ENCODE measurements at places on chromosomes 6 and 20.

DNA sequence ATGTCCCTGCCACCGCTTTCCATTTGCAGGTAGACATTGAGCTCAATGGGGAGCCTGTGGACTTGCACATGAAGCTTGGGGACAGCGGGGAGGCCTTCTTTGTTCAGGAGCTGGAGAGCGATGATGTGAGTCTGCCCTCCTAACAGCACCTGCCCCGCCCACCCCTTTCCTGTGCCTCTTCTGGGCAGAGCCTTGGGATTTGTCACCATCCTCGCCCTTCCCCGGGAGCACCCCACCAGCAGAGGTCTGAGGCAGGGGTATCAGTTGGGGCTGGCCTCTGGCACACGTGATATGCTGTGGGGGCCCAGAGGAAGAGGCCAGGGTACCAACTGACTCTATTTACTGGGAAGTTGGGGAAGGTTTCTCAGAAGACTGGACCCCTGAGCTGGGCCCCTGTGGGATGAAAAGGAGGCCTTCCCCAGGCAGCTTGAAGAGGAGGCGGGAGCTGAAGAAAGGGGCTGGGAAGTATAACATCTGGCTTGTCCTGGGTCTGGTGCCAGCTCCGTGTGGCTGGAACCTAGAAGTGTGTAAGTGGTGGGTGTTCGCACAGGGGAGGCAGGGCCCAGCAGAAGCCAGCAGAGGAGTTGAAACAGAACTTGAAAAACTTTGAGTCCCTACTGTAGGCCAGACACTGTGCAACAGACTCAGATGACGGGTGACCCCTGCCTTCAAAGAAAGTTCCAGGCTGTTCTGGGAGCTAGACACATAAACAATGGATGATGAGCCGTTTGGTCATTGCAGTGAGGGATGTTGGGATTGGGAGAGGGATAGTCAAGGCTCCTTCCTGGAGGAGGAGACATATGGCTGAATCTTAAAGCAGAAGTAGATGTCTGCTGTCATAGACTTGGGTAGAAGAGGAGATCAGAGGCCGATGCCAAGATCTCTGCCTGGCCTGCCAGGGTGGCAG lies 7.2 kb downstream of the LPIN3 start:
- no peak for DNase-seq

DNA sequence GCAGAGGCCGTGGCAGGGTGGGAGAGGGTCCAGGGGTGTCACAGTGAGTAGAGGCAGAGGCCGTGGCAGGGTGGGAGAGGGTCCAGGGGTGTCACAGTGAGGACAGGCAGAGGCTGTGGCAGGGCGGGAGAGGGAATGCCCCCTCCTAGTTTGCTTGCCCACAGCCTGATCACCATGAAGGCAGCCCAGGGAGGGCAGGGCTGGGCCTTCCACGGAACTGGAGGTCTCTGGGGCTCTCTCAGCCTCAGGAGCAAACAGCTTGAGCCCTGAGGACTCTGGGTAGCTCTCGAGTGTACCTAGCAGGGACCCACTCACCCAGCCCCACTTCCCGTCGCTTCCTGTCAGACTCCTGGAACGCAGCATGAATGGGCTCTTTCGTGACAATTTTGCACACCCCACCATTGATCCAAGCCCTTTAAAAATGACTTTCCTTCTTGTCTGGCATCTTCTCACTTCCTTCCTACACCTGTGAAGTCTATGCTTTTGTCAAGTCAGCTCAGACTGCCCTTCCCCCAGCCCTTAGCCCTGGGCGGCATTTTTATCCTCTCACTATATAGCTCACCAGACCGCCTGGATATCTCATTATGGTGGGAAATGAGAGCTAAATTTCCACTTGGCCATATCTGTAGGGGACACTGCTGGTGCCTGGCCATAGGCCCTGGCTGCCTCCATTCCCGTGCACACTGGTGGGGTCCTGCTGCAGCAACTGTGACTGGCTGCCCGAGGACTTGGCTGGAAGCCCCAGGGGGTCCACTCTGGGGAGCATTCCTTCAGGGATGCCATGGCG lies 140.3 kb downstream of the CDC5L start:
- DNase-seq = no peak

DNA sequence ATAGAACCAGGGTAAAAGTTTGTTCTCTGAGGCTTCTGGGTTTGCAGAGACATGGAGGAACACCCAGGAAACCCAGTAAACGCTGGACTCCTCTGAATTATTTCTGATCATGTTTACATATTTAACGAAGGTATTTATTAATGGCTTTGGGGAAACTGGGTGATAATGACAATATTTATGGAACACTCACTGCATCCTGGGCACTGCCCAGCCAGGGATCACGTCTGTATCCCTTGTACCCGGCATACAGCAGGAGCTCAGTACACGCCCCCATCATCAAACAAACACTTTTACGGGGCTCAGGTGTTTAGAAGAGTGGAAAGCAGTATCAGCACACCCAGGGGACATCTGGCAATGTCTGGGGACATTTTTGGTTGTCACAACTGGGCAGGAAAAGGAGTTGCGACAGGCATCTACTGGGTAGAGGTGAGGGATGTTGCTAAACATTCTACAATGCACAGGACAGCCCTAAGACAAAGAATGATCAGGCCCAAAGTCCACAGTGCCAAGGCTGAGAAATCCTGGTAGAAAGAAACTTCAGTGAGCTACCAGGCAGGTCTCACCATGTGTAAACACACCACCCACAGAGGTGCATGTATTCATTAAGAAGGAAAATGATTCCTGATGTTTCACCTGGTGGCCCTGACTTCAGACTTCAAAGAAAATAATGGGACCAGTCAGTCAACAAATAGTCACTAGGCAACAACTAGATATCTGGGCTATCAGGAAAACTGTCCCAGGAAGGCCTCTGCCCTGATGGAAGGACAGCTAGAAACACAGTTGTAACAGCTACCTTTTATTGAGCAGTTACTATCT lies 35.3 kb downstream of the ZMYND8 start:
- DNase-seq = no peak

GRCh38 chr6:39791850-39792539 lies at the start of gene DAAM2:
DAAM2 (plus strand) TSS chr6:39792376; CDS start chr6:39856303, 63,927 bp downstream.
- no peak for DNase-seq

DNA sequence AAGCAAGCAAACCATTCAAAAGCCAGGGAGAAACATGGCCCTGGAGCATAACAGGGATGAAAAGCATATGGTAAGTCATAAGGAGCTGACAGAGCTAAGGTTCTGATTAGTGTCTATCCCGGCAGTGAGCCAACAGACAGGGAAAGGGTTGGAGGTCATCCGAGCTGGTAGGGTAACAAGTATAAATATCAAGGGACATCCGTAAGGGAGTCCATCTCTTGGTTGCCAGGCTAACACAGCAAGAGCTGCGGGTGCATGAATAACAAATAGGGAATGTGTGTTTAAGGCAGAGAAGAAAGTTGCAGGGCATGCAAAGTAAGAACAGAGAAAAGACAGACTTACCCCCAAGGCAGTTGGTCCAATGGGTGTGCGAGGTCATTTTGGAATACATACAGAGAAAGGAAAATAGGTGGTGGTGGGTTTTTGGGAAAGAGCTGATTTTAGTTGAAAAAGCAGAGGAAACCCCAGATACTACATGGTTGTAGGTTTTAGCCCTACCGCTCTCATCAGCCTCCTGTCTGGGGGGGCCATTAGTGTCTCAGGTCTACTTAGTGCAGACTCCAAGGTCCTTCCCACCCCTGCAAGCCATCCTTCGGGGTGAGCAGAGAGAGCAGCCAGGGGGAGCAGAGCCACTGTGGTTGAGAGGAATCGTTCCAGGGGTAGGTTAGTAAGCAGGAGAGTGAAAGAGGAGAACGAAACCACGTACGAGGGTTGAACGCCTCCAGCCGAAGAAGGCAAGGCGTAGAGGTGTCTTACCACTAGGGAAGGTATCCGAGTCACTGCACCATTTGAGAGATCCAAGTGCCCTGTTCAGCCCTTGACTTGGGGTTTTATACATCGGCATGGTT lies at the start of gene ERVFRD-1:
ERVFRD-1 (minus strand) TSS at position 805 of the 848 bp plus-strand sequence. CDS start 6,415 bp downstream, outside the sequence.
- DNase-seq = no peak

- DNase-seq = no peak
Observed at GRCh38 chr6:43283905-43284304, 14.2 kb upstream of the SLC22A7 start.

DNA sequence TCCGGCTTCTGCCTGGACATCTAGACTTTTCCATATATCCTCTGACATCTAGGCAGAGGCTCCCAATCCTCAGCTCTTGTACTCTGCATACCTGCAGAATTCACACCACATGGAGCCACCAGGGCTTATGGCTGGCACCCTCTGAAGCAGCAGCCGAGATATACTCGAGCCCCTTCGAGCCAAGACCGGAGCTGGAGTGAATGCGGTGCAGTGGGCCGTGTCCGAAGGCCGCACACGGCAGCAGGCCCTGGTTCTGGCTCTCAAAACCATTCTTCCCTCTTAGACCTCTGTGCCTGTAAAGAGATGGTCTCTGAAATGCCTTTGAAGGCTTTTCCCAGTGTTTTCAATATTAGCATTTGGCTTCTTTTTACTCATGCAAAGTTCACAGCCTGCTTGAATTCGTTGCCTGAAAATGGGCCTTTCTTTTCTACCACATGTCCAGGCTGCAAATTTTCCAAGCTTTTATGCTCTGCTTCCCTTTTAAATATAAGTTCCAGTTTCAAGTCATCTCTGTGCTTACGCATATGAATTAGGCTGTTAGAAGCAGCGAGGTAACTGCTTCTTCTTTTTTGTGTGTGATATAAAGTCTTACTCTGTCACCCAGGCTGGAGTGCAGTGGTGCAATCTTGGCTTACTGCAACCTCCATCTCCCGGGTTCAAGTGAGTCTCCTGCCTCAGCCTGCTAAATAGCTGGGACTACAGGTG lies 3.8 kb upstream of the SIRPB1 start:
- no peak for DNase-seq

DNA sequence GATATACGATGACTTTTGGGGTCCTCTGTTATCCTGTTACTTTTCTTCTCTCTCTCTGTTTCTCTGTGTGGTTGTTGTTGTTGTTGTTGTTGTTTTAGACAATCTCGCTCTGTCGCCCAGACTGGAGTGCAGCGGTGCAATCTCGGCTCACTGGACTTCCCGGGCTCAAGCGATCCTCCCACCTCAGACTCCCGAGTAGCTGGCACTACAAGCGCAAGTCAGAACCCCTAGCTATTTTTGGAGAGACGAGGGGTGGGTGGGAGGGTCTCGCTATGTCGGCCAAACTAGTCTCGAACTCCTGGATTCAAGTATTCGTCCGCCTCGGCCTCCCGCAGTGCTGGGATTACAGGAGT lies 19.1 kb upstream of the ABT1 start:
- DNase-seq = no peak

DNA sequence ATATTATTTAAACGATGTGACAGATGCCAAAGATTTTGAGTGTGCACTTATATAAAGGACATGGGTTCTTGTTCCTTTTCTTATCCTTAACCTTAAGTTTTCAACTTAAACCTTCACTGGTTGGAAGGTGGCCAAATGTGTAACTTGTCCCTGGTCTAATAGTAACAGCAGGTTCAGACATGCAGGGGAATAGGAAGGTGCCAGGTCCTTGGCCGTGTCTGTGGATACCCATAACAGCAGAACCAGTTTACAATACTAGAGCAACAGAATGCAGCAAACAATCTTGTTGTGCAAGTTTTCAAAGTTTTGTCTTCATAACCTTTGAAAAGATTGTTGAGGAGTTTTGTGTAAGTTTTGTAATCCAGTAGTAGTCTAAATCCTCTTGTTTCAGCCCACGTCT lies 4.4 kb downstream of the MYB start:
- DNase-seq = no peak

GRCh38 chr20:62984666-62985443 lies 21.9 kb downstream of the BHLHE23 start:
- DNase-seq = no peak

DNA sequence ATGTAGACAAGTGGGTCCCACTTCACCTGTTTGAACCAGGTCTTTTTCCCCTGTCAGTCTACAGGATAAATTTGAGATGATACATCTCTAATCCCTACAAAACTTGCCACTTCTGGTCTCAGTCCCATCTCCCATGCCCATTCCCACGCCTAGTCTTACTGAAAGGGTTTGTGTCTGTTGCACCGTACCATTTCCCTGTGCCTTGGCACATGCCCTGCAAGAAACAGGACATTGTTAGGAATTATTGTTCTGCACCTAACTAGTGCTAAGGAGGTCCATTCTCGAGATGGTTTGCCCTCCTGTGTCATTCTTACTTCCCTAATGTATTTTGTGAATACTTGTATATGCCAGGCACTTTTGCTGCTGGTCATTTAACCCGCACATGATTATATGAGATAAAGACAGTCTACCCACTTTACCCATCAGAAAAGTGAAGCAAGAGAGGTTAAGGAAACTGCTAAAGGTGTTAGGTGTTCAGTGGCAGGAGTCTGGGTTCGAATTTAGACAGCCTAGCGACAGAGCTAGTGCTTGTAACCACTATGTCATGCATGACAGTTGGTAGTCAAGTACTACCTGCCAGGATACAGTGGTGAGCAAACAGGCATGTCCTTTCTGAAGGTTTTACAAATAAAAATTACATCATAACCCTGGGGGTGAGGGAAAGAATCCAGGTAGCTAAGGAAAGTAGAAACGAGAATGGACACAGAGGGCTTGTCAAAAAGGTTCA lies 12.7 kb downstream of the FAM217A start:
- DNase-seq = no peak

DNA sequence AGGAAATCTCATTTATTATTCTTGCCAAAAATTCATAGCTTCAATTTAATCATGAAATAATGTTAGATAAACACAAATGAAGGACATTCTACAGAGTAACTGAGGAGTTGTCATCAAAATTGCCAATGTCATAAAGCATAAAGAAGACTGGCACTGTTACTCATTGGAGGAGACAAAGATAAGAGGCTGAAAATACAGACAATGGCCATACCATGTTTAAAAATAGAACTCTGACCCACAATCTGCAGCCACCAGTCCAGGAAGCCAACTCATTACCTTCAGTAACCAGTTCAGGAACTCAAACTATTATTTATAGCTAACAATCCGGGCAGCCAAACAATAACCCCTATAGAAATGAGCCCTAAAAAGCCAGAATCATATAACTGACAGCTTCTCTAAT lies 795.6 kb downstream of the TENT5A start:
- no peak for DNase-seq

DNA sequence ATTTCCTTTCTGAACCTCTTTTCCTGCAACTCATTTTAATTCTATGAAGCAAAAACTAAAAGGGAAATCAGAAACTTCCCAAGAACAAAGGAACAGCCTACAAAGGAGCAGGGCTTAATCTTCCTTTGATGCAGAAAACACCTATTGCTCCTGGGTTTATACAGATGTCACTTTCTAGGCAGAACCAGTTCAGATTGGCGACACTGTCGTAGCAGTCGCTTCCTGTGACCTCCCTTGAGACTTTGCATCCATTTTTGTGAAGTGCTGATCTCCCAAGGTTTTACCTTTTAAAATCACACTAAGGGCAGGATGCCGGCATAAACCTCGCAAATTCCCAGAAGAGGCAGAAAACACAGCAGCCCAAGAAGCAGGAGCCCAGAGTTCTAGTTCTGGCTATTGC lies 40.1 kb downstream of the JAG1 start:
- DNase-seq = peak; percentile 2

DNA sequence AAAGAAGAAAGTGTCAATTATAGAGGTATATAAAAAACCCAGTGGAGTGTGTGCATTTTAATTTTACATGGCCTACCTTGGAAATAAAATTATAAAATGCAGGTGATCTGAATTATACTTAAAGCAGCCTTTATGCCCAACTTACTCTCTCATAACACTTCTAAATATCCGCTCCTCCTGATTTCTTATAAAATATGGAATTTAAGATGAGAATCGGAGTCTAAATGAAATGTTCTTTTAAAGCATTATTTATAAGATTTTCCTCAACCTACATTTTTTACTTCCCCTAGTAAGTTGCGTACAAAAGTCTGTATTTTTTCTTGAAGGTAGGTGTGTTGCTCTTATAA lies 3.5 kb downstream of the CITED2 start:
- DNase-seq = no peak

GRCh38 chr20:58360936-58361335 lies 28.1 kb upstream of the VAPB start:
- no peak for DNase-seq
